ENCODE measurements at places on chromosomes 16 and 17.

- no peak for DNase-seq
These were observed 3.6 kb downstream of the DLX3 start for GRCh38 chr17:49991409-49991808.

DNA sequence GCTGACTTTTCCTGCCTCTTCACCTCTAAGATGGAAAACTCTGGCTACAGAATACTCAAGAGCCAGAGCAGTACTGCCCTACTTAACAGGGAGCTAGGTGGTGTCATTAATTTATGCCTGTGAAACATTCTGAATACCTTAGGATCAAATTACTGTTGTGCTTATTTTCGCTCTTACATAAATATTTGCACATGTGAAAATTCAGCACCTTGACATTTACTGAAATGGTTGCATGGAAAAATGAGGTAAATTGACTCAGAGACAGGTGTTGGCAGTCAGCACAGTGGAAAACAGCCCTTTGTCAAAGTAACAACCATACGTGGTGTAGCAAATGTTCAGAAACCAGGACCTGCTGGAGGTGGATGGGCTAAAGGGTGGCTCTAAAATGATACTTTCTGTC lies 193.6 kb downstream of the CDH8 start:
- no peak for DNase-seq

- DNase-seq: no peak
These were observed 113.6 kb downstream of the AXIN2 start for GRCh38 chr17:65447823-65448222.

DNA sequence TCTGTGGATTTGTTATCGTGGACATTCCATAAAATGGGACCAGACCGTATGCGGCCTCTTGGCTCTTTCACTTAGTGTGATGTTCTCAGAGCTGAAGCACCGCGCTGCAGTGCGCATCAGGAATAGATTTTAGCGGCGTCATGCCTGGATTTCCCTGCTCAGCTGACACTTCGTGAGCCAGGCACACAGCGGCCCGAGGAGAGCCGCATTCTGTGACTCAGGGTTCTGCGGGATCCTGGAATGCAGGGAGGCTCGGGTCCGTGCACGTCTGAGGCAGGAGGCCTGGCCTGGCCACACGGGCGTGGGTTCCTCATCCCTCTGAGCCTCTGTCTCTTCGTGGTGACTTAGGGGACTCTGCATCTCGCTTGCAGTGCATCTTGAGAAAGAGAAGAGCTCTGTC lies 13.4 kb downstream of the CBFA2T3 start:
- no peak for DNase-seq

- no peak for DNase-seq
These were observed at the start of gene NPB for GRCh38 chr17:81902023-81902652. Gene NPB (plus strand): TSS chr17:81902238. CDS start chr17:81902278, 40 bp downstream.

- DNase-seq: no peak
These were observed 1.5 kb downstream of the ATPAF2 start for GRCh38 chr17:18037486-18037885.

DNA sequence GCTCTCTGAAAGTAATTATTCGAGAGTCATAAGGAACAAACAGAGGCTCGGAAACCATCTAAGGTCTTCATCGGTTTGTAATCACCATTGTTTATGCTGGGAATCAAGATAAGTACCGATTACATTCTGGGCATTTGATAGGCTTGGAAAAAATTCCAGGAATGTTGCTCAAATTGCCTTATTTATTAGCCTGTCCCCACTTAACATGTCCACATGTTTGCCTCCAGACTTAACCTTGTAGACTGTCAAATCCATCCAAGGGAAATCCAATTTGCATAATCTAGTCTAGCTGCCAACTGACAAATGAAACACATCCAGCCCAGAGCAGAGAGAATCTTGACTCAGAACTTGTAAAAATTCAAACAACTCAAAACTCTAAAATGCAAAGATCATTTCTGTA lies 51.3 kb upstream of the TMC5 start:
- no peak for DNase-seq

GRCh38 chr16:15879255-15879811 lies 9.1 kb downstream of the CEP20 start:
- no peak for DNase-seq

DNA sequence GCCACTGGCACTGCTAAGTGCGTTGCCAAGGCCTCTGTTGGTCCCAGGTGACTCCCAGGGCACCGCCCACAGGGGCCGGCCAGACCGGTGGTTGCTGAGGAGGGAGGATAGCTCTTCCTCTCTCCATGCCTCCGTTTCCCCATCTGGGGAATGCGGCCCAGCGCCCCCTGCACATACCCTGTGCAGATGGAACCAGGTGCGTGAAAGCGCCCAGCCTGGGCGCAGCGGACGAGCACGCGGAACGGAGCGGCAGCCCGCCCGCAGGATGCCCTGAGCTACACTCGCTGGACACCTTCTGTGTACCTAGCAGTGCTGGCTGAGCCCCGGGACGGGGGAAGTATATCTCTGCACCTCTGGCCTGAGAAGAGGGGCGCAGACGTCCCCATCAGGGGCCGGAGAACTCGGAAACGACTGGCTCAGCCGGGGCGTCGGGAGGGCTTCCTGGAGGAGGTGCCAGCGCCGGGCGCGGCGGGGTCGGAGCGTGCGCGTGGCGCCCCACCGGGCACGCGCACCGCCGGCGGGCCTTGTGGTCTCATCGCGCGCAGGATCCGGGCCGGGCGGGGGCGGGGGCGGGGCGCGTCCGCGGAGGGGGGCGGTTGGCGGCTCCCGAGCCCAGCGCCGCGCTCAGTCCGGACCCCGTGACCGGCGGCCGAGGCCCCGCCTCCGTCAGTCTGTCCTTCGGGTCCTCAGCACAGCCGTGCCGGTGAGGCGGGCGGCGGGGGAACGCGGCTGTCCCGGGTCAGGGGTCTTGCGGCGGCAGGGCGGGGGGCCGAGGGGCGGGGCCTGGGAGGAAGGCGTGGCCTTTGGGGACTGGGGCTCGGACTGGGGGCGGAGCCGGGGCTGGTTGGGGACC lies at the start of the genes CCDC78 and HAGHL:
Gene CCDC78, minus strand, starts transcription at position 6 of the 853 bp plus-strand sequence. CDS start 76 bp downstream, outside the sequence.
Gene HAGHL, plus strand, starts transcription at position 669 of the 853 bp plus-strand sequence. CDS start 404 bp downstream, outside the sequence.
- DNase-seq: no peak

GRCh38 chr16:29231244-29231643 lies 175.3 kb downstream of the NPIPB11 start:
- DNase-seq: peak; percentile 67

GRCh38 chr17:11832401-11833137 lies 164.7 kb downstream of the ZNF18 start:
- DNase-seq: no peak

- no peak for DNase-seq
These were observed 19.7 kb upstream of the MEIOC start for GRCh38 chr17:44636562-44636961.

DNA sequence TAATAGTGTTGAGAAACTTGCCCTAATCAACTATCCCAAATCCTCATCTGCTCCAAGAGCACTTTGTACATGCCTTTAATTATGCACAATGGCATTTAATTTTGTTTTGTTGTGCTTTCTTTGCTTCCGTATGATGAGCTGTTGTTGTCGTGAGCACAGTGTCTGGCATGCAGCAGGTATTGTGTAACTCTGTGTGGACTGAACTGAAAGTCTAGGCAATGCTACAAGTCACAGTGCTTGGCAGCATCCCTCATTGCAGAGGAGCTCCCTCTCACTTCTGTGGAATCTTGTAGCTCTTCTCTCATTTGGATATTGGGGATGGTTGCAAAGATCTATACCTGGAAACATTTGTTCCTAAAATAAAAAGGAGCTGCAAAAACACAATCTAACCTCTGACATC lies 502.2 kb upstream of the CA10 start:
- DNase-seq: no peak

DNA sequence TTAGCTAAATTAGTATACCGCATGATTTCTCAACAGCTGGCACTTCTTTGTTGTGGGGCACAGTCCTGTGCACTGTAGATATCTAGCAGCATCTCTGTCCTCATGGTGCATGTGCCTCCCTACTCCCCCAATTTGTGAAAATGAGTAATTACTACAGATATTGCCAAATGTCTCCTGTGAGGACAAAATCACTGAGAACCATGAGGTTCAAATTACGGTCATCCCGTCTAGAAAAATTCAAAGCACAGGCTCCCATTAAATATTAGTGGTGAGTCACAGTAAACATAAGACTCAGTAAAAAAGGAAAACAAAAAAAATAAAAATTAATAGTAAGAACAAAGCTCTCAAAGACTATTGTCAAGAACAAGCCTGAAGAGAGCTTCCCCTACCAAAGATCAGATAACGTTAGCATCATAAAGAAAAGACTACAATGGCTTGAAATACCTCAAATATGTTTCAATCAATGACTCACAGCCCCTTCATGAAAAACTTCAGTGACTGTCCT lies 57.8 kb downstream of the STH start:
- no peak for DNase-seq

GRCh38 chr17:76500074-76500746 lies 1.0 kb downstream of the RHBDF2 start:
- DNase-seq: no peak

DNA sequence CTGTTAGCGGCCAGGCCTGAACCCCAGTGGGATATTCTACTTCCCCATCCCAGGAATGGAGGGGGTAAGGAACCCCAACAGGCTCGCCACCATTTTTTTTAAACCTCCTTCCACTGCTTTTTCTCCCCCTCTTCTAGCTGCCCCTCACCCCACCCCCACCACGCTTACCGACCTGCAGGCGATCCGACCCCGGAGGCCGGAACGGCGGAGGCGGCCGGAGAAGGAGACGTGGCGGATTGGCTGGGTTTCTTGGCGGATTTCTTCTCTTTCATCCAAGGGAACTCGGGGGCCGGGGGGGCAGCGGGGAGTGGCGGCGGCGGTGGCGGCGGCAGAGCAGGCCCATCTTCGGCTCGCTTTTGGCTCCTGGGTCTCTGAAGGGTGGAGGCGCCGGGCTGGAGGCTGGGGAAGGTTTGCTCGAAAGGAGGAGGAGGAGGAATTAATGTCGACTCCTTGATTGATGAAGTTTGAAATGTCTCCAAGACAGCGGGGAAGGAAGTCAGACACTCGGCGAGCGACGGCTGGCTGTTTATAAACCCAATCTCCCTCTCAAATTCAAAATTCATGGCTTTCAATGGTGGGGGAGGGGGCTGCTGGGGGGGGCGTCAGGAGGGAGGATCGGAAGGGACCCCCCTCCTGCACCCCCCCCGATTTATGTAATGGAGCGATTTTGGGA lies 424 bp downstream of the HOXB2 start:
- no peak for DNase-seq

GRCh38 chr17:19647697-19648474 lies 665 bp upstream of the ALDH3A2 start:
- peak; percentile 88 for DNase-seq
